ENCODE measurements at places on chromosomes 1 and 21.

DNA sequence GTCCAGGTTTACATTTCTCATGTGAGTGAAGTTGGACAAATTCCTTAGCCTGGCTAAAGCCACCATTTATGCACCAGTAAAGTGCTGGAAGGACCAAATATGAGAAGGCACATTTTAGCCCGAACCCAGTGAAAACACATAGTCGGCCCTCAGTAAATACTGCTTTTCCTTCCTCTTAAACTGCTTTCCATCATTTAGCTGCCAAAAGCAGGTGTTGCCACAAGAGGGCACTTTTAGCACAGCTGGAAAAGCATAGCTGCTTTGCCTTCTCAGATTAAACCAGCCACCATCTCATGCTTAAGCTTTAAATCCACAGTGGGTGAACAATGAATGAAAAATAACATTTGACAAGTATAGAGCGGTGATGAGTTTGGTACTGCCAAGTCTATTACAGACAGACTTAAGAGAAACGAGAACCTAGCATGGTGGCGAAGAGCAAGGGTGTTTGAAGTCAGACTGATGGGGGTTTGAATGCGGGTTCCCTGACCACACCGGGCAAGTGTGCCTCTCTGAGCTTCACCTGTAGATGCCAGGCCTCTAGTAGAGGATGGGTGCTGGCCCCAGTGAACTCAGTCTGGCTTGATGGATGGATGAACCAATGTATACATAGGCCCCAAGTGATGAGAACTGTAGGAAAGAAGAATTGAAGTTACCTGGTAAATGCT, 57.8 kb downstream of the SLC35D1 start:
- peak; percentile 85 for DNase-seq

DNA sequence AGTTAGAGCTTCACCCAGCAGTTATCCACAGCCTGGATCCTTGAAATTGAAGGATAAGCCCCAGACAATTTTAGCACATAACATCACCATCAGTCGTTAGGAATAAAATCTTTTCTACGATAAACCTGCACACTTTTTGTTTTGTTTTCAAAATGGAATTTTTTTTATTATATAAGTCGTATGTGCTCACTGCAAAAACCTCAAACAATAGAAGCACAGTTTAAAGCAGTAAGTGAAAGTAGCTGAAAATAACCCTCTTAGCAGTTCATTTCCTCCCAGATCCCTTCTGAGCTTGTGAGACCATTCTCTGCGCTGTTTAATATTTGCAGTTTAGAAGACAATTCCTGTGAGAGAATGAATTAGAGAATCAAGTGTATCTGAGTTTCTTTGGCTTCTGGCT, 38.3 kb downstream of the ELK4 start:
- no peak for DNase-seq

- no peak for DNase-seq
Measured at GRCh38 chr1:66208632-66209031, 325.3 kb upstream of the SGIP1 start.

DNA sequence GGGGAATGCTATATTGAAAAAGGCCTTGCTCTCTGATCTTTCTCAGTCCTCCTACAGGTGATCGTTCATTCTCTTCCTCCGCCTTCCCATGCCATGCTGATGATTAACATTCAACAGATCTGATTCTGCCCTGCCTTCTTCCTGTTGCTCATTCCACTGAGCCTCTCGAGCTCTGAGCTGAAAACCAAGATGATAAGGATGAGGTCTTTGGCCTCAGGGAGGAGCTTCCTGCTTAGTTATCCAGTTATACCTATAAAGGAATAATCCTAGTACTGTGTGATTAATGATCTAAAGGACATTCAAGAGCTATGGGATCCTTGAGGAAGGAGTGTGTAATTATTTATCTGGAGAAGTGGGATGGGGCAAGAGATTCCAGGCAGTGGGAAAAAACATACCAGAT, 25.2 kb upstream of the MAP3K7CL start:
- peak; percentile 48 for DNase-seq

DNA sequence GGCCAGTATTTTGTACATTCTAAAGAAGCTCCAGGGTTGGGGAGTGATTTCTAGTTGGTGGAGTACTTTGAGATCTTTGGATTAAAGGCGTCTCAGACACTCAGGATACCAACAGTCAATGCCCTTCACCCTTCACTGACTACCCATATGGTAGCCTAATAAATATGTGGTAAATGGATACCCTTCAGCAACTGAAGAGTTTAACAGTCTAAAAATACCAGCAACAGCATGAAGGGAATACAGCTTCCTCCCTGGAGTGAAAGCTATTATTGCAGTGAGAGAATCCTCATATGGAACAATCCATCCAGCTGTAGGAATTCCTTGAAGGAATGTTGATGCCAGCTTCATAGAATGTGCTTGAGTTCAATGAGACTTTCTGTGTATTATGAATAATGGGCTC, 26.8 kb downstream of the DNAJC11 start:
- no peak for DNase-seq

- DNase-seq: no peak
Measured at GRCh38 chr1:1038694-1039093, 18.8 kb downstream of the AGRN start.

DNA sequence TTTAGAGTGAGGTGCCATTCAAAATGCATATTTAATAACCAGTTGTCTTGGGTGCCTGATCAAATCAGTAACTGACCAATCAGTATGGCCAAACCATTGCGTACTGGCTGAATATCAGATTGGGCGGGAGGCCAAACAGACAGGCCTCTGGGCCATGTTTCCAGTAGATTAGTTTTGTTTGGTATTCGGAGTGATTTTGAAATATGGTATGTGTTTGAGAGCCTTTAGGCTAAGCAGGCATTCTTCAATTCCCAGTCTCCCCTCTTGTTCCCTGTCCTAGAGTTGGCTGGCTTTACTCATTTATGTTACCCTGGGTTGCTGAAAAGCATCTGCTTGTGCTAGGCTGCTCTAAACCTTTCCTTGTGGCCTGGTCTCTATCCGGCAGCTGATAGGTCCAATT, 80.1 kb downstream of the BACH1 start:
- peak; percentile 24 for DNase-seq

- no peak for DNase-seq
Measured at GRCh38 chr1:5396593-5396992, 595.6 kb downstream of the NPHP4 start.

GRCh38 chr1:187032982-187033692, 204.4 kb downstream of the PLA2G4A start:
- DNase-seq: peak; percentile 75

DNA sequence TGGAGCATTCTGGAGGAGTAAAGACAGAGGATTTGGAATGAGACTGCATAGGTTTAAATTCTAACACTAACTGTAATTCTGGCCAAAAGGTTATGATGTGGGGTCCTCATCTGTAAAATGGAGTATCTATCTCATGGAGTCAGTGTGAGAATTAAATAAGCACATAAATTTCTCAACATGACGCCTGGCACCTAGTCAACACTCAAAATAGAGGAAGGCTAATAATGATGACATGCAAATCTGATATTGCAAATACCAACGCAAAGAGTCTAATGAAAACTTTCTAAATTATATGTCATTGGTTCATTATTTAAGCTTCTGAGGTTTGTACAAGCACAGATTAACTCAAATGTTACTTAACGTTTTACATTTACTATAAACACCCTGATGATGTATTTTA, 29.6 kb downstream of the APP start:
- DNase-seq: no peak

DNA sequence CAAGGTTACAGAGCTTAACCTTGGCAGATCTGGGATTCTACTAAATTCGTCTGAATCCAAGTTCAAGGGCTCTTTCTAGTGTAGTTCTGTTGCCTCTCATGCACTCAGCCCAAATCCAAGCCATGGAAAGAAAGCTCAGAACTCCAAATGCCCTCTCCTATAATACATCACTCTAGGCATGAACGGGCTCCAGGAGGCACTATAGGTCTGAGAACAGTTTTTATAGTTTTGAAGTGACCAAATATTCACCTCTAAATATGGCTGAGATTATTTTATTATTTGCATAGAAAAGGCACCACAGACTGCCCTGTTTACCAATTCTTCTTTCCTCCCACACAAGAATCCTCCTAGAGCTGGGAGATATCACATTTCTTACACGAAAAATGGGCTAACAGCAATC, 327.9 kb upstream of the BEND5 start:
- DNase-seq: no peak

- no peak for DNase-seq
Measured at GRCh38 chr1:189563784-189564183, 913.9 kb downstream of the BRINP3 start.

GRCh38 chr1:245074232-245074747, 80.5 kb upstream of the KIF26B start:
- DNase-seq: no peak

GRCh38 chr1:203860396-203861025, 888 bp upstream of the SNRPE start:
- peak; percentile 23 for DNase-seq

- DNase-seq: no peak
Measured at GRCh38 chr1:73626326-73626725, 571.6 kb downstream of the LRRIQ3 start.

DNA sequence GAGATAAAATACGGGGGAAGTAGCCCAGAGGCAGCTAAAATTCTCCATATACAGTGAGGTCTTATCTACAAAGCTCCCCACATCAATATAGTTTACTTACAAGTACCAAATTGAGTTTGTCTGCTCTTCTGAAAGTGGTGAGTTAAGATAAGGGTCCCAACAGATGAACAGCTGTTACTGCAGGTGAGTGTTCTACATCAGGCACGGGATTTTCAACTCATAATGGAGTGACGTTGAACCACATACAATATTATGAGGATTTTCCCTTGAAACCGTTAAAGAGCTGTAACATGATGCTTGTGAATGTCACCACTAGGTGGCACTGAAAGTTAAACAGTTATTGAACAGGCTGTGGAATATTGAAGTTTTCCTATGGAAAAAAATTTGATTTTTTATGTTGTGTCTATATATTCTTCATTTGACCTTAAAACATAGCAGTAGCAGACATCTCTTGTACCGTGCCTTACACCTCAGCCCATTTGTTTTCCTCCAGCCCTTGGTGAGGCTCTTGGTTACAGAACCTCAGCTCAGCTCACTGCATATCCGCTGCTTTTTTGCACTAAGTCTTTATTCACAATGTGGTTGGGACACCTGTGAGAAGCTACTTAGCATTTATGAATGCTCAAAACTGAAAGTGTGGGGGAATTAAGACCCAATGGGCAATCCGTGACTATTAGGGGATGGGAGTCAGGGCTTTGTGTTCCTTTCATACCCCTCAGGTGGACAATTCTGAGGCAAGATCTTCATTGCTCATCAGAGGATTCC, 23.2 kb downstream of the CD1D start:
- peak; percentile 81 for DNase-seq

GRCh38 chr1:61432616-61433388, 292.1 kb downstream of the TM2D1 start:
- no peak for DNase-seq

DNA sequence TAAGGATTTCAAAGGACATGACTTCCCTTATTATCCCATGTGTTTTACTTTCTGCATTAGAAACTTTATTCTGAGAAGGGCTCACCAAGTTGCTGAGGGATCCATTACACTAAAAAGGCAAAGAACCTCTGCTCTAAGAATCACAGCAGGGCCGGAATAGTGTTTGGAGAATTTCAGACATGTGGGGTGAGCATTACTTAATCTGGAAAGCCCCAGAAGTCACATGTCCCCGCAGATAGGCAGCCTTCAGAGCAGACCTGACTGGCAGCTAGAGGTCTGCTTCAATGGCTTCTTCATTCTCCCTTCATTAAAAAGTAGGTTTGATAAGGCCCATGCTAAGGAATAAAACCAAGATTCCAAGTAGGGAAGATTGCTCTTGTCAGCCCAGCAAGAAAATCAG, 52.6 kb upstream of the RBM15 start:
- no peak for DNase-seq

DNA sequence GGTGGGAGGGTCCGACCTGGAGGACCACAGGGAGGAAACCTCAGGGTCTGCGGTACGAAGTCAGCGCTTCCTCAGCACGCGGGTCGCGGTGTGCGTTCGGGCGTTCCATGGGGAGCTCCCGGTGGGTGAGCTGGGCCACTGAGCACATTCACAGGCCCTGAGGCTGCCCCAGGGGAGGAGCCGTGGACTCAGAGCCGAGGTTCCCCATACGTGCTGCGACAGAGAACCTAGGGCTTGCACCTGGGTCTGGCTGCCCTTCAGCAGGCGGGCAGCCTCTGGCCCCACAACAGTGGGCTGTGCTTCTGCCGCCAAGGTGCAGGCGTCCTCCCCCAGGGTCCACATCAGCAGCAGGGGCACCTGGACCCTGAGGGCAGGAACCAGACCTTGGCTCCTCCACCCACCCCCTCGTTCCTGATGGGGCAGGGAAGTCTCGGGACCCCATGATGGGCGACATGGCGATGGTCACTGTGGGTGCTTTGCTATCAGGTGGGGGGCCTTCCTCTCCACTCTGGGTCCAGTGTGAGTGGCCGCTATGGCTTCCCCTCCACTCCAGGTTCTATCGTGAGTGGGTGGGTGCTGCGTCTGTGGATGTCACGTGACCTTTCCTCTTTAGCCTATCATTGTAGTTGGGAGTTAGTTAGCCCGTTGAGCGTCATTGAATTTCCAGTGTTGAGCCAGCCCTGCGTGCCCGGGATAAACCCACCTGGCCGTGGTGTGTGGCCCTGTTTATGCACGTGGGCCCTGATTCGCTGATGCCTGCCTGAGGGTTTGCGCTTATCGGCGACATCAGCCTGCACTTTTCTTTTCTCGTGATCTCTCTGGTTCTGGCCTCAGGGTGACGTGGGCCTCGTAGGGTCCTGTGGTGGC, 27.9 kb downstream of the FTCD start:
- DNase-seq: no peak

DNA sequence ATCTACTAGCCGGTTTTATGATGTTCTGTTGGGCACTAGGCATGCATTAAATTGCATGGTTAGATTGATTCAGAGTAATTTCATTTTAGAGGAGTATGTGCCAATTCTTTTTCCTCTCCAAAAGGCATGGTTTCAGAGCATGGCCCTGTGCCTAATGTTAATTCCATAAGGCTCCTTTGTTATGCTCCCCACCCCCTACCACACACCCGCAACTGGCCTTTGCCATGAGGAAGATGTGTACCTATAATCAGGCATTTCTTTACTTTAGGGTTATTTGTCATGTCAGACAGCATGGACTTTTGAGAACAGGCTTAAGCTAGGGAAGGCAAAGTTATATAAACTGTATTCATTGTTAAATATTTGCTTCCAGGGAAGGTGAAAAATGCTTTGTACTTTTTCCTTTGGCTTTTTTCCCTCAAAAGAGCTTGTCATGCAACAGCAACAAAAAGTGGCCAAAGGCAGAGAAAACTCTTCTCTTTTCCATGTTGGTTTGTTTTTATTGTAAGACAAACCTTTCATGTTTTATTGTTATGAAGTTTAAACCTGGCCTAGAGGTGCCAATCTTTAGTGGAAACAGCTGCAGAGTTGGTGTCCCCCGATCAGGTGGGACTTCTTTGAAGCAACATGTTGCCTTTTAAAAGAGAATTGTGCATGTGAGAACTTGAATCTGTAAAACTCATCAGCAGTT, 24.3 kb upstream of the NBL1 start:
- DNase-seq: no peak

GRCh38 chr1:221576268-221576667, 165.6 kb downstream of the DUSP10 start:
- peak; percentile 37 for DNase-seq

- no peak for DNase-seq
Measured at GRCh38 chr1:24619376-24619775, 23.7 kb upstream of the SRRM1 start.

GRCh38 chr1:62076286-62076685, 118.4 kb upstream of the L1TD1 start:
- DNase-seq: peak; percentile 88
